ENCODE measurements at places on chromosomes 1 and 21.
A peak's percentile ranks its signal among the peaks of the same experiment; 100 is the strongest.

GRCh38 chr1:22787636-22788035 is 77.0 kb downstream of the EPHB2 start:
- no peak for DNase-seq

DNA sequence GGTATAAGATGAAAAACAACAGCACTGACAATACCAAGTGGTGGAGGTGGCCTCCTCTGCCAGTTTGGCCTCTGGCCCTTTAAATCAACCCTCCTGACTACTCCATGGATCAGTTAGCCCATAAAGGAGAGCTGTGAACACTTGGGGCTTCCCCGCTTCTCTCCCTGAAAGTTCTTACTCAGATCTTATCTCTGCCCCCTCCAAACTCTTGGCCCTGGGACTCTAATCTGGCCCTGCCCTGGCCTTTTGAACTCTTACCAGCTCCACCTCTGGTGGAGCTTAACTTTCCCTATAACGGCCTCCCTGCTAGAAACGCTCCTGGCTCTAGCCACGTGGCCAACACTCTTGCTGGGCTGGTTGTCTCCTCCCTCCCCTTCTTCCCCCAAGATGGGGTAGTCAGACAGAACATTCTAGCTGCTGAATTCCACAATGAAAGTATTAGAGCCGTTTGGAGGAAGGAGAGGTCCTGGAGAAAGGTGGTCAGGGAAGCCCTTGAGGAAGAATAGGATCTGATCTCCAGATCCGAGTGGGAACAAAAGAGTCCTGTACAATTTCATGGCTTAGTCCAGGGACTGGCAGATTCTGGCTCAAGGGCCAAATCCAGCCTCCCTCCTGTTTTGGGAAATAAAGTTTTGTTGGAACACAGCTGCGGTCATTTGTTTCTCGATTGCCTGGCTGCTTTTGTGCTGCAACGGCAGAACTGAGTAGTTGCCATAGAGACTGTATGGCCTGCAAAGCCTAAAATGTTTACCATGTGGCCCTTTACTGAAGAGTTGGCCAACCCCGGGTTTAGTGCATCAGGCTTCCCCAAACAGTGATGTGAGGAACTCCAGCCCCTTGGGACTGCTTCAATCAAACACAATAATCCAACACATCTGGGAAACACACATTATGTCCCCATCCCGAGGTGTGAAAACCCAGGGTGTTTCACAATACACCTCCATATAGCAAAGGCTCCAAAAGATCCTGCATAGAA is 9.5 kb upstream of the PIGR start:
- DNase-seq: no peak

- no peak for DNase-seq
Observed at GRCh38 chr21:44630440-44630839, 3.5 kb downstream of the KRTAP10-9 start.

GRCh38 chr1:32334864-32335534 is 1.0 kb downstream of the MARCKSL1 start:
- peak; percentile 33 for DNase-seq

GRCh38 chr1:31214316-31215064 is 25.2 kb downstream of the NKAIN1 start:
- DNase-seq: no peak

DNA sequence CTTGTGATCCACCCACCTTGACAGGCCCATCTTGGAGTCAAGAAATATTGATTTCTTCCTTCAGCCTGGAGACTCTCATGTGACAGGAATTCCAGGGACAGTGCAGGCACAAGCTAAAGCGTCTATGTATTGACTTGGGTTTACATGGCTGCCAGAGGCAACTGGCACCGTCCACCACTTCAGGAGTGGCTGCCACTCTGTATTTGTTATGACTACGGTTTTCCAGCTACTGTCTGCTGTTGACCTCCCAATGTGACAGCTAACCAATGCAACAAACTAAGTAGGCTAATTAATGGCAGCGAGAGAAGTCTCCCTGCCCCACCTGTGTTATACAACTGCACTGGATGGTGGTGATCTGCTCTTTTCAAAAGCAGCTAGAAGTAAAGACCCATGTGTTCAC is 56.9 kb downstream of the CD58 start:
- no peak for DNase-seq

DNA sequence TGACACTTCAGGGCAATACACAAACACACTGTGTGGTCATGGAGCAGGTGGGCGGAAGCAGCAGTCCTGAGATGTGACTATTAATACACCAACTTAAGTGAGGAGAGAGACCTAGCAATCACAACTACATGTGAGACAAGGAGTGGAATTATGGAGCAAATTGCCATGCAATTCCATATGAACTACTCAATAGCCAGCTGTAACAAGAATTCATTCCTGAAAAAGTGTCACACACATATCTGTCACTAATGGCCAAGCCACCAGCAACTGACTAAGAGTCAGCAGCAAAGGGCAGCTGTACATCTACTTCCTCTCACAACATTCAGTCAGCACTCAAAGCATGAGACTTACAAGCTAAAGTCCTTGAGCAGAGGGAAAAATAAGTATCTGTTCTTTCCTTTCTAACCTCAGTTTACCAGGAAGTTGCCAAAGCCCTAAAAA is 46.2 kb downstream of the GPR3 start:
- no peak for DNase-seq

- DNase-seq: no peak
Observed at GRCh38 chr1:84749427-84749826, 59.2 kb upstream of the SSX2IP start.

- no peak for DNase-seq
Observed at GRCh38 chr1:37306461-37306860, 167.9 kb upstream of the ZC3H12A start.

DNA sequence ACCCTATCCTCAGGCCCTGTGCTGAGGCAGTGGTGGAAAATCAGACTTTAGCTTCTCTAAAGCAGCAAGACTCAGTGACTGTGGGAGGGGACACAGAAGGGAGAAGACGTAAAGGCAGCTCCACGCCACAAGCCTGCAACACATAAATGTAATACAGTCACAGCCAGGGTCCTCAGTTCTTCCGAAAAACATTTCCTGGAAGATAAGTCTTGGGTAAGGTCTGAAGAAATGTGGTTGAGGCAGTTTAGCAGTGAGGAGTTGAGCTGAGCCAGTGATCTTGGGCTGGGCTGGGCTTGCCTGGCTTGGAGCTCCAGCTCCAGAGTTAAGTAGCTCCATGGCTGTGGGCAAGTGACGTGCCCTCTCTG is 127.8 kb upstream of the ADAR start:
- DNase-seq: no peak

DNA sequence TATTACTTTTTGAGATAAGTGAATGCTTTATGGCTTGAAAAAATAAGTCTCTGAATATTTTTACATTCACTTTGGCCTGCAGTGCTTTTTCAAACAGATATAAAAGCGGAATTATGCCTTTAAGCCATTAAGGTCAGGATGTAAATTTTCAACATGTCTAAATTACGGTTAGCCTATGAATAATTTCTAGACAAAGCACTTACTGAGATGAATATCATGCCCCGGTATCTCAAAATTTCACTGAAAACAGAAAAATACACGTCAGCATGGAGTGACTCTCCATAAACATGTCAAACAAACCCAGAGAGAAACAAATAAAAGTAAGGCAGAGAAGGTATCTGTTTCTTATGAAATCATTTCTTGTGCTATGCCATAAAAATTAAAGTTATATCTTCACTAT is 853.9 kb downstream of the KCNT2 start:
- no peak for DNase-seq

- DNase-seq: no peak
Observed at GRCh38 chr1:245418077-245418476, 263.3 kb downstream of the KIF26B start.

GRCh38 chr1:19287436-19288185 is 959 bp downstream of the AKR7A3 start:
- no peak for DNase-seq

DNA sequence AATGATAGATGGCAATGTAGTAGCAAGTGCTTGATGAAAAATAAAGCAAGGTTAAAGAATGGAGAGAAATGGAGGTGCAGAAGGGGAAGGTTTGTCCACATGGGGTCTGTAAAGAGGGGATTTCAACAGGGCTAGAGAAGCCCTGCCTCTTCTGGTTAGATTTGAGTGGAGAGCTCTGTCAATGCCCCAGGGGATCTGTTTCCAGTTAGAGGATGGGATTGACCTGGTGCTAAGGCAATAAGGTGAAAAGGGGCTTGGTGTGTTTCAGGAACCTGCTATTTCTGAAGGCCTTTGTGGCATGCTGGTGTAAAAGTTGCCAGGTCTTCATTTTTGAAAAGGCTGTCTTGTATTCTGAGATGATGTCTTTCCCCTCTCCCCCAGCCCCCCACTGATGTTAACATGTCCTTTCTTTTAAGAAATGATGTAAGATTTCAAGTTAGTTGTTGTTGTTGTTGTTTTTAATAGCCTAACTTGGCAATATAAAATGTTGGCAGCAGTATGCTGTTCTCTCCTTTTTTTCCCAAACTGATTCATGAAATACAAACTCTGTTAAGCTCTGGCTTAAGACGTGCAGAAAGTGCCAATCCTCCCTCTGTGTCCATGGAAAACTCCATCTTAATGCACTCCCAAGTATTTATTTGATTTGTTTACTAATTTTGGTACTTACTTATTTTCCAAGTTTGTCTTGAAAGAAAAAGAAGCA is 370.3 kb upstream of the ADGRL2 start:
- DNase-seq: no peak

DNA sequence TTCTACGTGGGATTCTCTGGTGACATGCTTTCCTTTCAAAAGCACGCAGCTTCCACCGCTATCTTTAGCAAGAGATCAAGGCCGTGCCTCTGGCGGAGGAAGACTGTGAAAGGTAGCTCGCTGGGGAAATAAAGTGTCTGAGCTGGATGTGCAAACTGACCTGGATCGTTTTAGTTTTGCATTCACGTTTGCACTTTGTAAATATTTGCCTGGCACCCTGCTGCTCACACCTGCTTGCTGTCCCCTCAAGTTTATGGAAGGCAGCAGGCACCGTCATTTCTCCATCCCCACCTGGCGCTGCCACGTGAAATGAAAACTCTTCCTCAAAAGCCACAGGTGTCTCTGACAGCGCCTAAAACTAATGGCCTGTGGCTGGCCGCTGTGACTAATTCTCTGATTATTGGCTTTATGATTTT is 44.0 kb upstream of the TARDBP start:
- no peak for DNase-seq

DNA sequence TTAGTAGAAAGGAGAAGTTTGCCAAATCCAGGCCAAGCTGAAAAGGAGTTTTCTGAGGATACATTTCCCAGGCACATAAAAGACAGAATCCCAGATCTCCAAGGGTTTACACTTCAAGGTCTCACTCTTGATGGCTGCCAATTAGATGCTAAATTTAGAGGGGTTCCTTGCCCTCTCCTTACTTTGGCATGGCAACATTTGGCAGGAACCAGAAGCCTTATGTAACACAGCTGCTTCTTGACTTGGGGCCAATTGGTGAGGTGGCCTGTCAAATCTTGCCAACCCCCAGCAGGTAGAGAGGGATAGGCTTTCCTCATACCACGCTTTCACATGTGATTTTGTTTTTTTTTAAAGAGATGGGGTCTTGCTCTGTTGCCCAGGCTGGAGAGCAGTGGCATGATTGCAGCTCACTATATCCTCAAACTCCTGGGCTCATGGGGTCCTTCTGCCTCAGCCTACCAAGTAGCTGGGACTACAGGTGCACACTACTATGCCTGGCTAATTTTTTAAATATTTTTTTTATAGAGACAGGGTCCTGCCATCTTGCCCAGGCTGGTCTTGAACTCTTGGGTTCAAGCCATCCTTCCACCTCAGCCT is 25.2 kb upstream of the NKAIN1 start:
- no peak for DNase-seq

DNA sequence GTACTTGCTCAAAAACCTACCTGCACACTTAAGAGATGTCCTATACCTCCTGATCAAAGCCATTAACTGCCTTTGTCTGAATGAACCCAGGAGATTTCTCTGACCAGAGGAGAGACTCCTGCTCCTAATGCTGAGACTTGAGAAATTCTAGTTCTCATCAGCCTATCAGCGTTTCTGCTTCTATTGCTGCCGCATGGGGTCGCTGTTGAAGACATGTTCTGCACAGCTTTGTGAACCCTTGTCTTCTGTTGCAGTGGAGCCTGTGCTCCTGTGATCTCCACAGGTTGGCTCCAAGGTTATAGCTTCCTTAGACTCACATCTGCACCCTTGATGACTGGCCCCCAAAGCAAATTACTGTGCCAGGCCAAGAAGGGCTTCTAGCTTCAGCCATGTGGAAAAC is 40.2 kb downstream of the EDN2 start:
- no peak for DNase-seq

GRCh38 chr21:31991356-31992331 is 118.8 kb downstream of the HUNK start:
- no peak for DNase-seq

- DNase-seq: no peak
Observed at GRCh38 chr1:156245451-156246232, 2.2 kb downstream of the PAQR6 start.

GRCh38 chr1:72366466-72366865 is 84.1 kb upstream of the NEGR1 start:
- no peak for DNase-seq

- DNase-seq: no peak
Observed at GRCh38 chr1:15693371-15693770, 9.3 kb downstream of the PLEKHM2 start.

GRCh38 chr1:39689635-39690034 is 1.6 kb downstream of the HPCAL4 start:
- no peak for DNase-seq

- DNase-seq: no peak
Observed at GRCh38 chr21:14687268-14687625, 141.1 kb upstream of the SAMSN1 start.

DNA sequence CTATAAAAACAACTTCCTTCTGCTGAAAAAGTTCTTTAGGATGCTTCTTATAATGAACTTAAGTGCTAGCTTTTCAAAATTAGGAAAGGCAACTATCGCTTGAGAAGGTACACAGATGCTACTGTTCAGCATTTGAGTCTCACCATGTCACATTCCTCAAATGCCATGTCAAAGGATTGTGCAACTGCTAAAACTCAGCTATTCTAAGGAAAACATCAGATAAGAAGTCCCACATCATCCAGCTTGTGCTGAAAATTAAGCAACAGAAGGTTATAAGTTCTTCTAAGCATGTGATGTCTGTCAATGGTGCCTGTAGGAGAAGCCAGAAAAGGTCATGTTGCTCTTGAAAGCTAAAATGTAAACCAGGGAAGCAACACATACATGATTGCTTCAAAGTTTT is 36.5 kb downstream of the MCOLN2 start:
- DNase-seq: no peak

GRCh38 chr1:241789061-241789460 is 58.9 kb upstream of the EXO1 start:
- DNase-seq: no peak

DNA sequence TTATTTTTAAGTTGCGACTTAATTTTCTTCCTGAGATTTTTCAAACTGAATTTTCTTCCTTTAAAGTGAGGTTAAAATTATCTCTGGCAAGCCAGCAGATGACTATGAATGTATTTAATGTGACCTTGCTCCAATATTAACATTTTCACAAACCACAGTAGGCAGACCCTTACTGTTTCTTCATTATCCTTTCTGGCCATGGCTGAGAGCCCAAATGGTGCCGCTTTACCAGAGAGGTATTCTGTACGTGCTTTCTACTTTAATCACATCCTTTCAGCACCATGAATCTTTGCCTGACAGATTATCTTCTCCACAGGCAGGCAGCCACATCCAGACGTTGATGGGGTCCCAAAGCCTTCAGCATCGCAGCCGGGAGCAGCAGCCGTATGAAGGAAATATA is 129.6 kb downstream of the LRRC40 start:
- no peak for DNase-seq

- no peak for DNase-seq
Observed at GRCh38 chr1:14479865-14480264, 118.6 kb upstream of the KAZN start.

GRCh38 chr1:51829058-51829457 is 49.5 kb downstream of the NRDC start:
- no peak for DNase-seq

Measured in stimulated activated CD4-positive, alpha-beta T cell treated with anti-CD3 and anti-CD28 coated beads, TNF-alpha, amount 100 ng/mL, for 24 hours (primary cell).